ENCODE measurements at places on chromosomes 4 and X.

- no peak for DNase-seq
These were observed 201.2 kb downstream of the NPNT start for GRCh38 chr4:106096454-106096853.

DNA sequence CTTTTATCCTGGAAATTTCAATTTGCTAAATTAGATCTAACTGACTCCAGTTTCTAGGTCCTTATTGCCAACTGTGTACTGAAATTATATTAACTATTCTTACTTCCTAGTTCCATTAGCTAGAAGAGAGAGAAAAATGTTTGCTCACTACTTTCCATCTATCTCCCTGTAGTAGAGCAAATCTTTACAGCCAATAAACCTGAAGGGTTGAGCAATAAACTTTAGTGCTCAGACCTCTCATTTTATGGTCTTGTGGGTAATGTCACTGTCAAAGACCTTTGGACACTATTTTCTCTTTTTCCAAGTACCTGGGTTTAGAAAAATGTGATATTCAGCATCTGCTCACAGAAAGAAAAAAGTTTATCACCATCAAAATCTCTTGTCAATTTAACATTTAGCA lies 237.5 kb upstream of the GEMIN8 start:
- no peak for DNase-seq

- DNase-seq, result no peak
These were observed 21.3 kb downstream of the WFS1 start for GRCh38 chr4:6290769-6291547.

DNA sequence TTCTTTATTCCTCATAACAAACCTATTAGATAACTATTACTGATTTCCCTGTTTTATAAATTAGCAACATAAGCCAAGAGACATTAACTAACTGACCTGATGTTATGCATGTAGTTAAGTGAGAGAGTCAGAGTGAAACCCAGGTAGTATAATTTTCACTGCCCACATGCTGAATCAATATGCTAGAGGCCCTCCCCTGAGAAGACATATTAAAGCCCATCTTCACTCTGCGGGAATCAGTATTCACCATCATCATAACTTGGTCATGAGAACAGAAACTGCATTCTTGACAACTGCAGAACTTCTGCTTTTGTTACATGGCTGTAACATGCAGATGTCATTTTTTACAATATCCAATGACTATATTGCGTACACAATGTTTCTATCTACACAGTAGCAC lies 1324.3 kb downstream of the ARAP2 start:
- no peak for DNase-seq

DNA sequence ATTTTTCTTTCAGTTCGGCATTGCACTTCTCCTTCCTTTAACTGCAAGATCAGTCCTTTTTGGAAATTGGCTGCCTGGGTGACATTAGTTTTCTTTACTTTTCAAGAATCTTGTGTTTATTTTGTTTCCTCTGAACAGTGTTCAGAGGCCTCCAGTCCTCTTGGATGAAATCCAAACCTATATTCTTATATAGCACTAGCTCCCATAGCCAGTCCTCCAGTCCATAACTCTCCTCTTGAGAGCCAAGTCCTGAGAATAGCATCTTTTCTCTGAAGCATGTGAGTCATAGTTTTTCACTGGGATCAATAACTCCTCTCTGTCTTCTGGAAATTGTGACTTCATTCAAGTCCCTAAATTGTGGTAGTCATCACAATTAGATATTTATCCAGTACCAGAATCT lies 357.5 kb downstream of the RAPGEF2 start:
- DNase-seq, result no peak

DNA sequence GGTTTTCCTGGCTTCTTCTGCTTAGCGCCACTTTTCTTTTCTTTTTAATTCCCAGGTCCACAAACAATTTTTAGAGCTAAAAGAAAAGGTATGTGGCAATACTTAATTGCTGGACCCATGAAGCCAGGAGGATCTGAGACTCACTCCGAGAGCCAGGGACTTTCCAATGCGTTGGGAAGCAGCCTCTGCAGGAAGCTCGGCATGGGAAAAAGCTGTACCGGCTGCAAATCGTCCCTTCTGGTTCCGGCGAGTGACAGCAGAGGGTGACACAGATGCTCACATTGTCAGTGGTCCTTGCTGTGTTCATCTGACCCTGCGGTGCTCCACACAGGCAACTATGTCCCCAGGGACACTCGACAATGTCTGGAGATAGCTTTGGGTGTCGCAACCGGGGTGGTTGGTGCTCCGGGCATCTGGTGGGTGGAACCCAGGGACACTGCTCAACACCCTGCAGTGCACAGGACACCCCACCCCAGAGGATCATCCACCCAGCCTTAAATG lies 164.0 kb downstream of the PRKX start:
- no peak for DNase-seq

GRCh38 chr4:150999086-150999485 lies 16.0 kb downstream of the LRBA start:
- no peak for DNase-seq

DNA sequence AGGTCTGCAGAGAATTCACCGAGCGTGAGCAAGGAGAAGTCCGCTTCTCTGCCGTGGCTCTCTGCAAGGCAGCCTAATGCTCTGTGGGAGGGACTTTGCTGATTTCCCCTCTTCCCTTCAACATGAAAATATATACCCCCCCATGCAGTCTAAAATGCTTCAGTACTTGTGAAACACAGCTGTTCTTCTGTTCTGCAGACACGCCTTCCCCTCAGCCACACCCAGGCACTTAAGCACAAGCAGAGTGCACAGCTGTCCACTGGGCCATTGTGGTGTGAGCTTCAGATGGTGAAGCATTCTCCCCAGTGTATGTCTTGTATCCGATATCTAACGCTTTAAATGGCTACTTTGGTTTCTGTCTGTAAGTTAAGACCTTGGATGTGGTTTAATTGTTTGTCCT lies 11.3 kb downstream of the UCHL1 start:
- DNase-seq, result no peak

- DNase-seq, result no peak
These were observed 12.2 kb downstream of the SMPX start for GRCh38 chrX:21745756-21746155.

All from coronary artery (tissue), 2 donors.